Stimulated activated CD4-positive, alpha-beta T cell treated with anti-CD3 and anti-CD28 coated beads, Interleukin-4, amount 100 ng/mL, for 48 hours (primary cell): ENCODE measurements at places on chromosomes 5 and 9.

DNA sequence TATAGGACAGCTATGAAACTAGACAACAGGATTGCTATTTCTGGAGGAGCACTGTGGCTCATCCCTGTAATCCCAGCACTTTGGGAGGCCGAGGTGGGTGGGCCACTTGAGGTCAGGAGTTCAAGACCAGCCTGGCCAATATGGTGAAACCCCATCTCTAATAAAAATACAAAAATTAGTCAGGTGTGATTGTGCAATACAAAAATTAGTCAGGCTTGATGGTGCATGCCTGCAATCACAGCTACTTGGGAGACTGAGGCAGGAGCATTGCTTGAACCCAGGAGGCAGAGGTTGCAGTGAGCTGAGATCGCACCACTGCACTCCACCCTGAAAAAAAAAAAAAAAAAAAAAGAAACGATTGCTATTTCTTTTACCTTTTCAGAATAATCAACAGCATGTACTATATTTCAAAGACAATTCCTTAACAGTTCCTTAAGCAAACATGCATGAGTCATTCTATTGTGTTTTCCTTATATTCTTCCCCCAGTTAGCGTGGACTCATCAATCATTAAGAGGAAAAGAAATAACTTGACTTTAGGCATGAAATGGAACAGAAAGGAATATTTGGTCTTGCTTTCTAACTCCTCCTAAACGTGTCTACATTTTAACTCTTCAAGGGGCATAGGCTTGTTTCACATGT is 162.6 kb downstream of the TAF11L14 start:
- no peak for DNase-seq

- no peak for DNase-seq
Measured at GRCh38 chr9:17695482-17695881, 116.6 kb downstream of the SH3GL2 start.

DNA sequence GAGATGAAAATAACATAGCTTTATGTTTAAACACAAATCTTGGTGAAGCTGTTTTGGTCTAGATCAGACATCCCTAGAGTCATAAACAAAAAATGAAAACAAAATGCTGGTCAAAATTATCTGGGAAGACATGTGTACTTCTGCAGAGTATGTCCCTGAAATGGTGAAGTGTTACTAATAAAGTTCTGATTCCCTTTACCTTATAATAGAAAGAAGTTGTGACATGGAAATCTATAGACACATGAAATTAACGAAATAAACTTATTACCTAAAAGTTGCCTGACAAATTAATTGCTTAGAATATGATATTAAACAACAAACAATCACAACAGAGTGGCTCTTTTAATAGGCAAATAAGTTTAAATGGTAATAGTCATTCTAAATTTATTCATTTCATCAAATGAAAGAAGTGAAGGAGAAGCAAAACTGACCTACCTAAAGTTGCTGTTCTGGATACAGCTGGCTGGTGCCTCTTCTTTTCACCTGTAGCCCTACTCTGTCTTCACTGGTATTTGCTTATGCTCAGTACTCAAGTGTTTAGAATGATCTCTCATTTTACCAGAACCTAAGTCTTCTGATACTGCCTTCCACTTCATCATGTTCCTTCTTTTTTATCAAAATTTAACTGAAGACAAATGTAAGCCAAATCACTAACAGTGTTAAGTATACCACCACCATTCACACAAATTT is 38.8 kb downstream of the FNIP1 start:
- no peak for DNase-seq

DNA sequence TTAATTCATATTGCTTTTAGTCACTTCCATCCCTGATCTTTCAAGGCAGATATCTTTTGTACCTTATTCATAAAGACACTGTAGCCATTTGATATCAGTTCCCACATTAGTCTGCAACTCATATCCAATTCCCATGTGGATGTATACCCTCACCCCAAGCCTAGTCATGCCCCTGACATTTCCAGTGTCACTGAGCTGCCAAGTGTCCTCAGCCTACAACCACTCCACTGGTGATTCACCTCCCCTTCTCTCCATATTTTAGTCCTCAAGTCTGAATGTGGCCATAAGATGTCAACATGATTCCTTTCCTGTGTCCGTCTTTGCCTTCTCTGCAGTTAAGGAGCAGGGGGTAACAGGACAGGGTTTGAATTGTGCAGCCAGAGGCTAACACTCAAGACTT is 346.9 kb downstream of the RAB3C start:
- DNase-seq, result no peak

DNA sequence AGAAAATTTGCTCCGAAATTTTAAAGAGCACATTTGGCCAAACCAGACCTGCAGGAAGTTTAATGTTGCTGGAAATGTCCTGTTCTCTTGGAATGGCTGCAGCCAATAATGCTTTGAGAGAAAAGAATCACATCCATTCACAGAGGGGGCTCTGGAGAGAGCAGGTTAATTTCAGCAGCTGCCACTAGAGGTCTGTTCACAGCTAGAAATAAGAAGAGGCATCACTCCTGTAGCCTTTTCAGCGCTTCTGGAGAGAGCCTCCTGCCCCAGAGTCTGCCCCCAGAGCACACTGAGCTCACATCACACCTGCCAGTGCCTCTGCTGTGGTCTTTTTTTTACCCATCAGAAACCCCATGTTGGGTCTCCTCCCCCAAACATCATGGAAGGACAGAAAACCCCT is 124.8 kb upstream of the RAD23B start:
- DNase-seq, result no peak

DNA sequence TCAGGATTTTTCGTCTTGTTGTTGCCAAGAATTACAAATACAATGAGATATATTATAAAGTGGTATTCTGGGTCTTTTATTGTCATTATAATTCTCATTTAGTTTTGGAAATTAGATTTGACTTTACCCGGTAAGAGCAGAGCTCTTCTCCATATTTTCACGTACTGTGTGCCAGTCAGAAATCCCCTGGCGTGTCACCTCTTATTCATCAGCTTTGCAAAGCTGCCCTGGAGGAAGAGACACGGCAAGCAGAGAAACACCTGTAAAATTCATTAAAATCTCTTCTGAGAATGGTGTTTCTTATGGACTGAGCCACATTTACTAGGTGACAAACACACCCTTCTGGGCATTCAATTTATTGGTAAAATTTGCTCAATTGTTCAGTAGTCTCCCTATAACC is 440.4 kb downstream of the HINT1 start:
- DNase-seq, result no peak

GRCh38 chr5:106159616-106160015 is 1511.1 kb downstream of the EFNA5 start:
- no peak for DNase-seq

DNA sequence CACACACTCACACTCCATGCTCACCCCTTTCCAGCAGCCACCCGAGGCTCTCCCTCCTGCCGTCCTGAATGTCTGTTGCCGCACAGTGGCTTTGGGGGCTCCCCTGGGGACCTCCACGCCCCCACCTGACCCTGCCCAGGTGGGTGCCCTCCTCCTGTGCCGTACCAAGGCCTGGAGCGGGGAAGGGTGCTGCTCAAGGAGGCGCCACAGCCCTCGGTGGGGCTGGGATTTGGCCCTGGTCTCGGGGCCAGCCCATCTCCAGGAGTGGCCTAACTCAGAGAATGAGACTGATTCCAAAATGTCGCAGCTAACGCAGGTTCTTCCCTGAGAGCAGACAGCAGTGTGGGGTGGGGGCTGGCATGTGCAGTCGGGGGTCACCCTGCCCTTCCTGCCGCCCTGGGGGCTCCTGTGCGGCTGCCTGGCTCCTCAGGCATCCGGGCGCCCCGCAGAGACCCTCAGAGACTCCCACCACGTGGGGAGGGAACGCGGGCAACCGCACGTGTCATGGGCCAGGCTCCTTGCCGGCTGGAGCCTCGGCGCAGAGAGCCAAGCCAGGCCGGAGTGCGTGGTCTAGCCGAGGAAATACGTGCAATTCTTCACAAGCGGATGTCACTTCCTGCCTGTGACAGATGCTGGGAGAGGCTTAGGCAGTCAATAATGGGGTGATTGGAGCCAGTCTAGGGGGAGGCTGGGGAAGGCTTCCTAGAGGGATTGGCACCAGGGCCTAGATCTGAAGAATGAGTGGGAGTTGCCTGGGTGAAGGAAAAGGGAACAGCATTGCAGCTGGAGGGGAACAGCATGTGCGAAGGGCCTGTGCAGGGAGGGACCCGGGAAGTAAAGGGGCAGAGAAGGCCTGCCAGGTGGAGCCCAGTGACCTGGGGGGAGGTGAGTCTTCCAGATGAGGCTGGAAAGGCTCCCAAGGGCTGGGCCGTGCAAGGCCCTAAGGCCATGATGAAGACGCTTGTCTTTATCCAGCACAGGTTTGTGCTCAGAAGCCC is 44.1 kb downstream of the C9orf50 start:
- no peak for DNase-seq

- DNase-seq, result no peak
Measured at GRCh38 chr5:1014781-1015221, 6.2 kb downstream of the NKD2 start.

DNA sequence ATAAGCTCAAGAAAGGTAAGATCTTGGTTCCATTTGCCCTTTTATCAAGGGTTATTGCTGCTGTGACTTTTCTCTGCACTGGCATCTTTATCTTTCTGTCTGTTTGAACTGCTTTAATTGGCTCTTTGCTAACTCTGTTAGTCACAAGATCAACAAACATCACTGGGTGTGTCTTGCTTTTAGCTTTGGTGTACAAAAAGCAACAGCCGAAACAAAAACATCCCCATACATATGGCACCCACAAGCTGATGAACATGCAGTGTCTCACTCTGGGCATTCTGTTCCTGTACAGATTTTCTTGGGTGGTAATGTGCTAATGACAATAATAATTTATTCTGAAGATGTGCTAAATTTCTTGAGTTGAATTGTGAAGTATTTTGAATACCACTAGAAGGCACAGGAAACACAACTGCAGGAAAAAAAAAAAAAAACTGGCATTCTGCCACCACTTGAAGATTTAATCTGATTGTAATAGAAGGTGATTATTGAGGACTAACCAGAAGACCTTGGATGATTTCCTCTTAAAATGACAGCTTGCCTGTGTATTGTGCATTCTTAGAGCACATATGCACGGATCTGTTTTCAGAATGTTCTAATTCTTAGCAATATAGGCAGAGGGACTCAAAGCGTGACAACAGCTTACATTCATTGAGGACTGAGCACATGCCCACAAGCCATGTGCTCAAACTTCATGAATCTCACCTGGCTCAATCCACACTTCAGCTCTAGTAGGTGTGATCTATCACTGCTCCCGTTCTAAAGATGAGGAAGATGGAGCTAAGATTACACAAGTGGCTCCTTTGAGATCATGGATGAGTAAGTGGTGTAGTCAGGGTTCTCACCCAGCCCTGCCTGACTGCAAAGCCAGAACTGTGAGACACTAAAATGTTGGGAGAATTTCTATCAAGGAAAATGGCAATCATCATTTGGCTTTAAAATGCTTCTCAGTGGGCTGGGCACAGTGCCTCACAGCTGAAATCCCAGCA is 96.4 kb downstream of the EBF1 start:
- DNase-seq, result no peak

DNA sequence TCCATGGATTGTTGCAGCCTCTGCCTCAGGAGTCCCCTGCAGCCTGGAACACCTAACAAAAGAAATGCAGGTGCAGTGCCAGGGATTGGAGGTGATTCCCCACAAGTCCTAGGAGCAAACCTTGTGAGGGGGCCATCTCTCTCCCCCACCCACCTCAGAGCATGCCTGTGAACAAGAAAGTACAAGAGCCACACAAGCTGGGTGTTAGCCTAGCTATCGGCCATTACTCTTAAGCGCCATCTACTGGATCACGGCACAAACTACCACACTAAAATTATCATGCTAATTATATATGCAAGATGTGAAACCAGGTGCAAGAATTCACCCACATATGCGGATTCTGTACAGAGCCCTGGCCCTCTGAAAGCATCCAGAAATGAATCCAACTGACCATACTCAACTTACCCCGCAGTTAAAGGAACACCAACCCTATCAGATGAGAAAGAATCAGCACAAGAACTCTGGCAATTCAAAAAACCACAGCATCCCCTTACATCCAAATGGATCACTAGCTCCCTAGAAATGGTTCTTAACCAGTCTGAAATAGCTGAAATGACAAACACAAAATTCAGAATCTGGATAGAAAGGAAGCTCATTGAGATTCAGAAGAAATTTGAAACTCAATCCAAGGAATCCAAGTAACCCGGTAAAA is 16.5 kb upstream of the PRSS3 start:
- DNase-seq, result peak; percentile 22

DNA sequence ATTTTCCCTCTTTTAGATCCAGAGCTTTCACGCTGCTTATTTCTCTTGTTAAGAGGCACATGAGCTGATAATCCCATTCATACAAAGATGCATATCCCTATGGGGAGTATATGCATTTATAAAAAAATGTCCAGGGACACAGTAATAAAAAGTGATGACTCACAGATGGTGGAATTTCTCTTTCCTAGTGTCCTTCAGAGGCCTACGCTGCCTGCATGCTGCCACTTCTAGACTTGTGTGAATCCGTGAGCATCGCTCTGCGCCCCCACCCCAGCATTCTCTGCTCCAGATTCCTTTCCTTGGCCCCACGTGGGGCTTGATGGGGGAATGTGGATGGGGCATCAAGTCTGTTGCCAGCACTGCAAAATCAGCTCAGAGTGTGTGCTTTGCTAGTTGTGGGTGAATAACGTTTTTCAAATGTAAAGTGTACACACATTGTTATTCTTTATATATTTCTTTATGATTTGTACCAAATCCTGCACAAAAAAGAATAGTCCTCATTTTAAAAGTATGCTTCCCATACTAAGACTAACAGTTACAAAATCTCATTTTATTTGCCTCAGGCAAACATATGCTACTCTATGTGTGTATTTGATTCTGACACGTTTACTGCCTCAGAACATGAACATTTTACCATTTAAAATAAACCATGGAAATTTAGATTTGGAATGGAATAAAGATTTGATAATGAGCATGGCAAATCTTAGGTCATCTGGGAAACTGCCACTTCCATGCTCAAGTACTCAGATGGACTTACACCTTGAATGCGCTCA is 22.4 kb upstream of the RASGRF2 start:
- no peak for DNase-seq

DNA sequence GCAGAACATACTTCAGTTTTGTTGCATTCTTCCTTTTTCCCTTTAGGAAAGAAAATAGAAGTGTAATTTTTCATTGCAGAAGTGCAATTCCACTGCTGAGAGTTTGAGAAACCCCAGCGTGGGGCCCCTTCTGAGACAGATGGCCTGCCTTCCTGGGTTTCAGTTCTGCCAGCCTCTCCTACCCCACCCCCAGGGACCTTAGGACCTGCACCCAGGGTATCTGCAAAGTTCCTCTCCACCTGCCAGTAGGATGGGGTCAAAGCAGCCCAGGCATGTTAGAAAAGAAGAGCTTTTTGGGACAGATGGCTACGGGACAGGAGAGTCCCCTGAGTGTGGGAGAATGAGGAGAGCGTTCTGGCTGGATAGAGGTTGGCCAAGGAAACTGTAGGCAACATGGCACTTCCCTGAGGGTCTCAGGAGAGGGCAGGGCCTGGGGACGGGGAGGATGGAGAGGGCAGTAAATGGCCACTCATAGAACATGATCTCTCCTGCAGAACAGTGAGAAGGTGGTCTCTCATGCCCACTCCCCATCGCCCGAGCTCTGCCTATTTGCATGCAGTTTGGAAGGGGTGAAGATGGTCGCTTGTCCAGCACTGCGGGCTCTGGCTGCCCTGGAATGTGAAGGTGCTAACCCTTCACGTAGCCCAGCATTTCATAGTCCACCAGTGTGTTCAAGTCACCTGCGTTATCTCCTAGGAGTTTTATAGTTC is at the start of gene TIFAB:
TSS of gene TIFAB (minus strand) at position 31 of the 710 bp plus-strand sequence. CDS start 2,412 bp downstream, outside the sequence.
- no peak for DNase-seq
